Activated CD8-positive, alpha-beta memory T cell treated with anti-CD3 and anti-CD28 coated beads for 24 hours (primary cell): ENCODE measurements at places on chromosomes 6 and 20.

DNA sequence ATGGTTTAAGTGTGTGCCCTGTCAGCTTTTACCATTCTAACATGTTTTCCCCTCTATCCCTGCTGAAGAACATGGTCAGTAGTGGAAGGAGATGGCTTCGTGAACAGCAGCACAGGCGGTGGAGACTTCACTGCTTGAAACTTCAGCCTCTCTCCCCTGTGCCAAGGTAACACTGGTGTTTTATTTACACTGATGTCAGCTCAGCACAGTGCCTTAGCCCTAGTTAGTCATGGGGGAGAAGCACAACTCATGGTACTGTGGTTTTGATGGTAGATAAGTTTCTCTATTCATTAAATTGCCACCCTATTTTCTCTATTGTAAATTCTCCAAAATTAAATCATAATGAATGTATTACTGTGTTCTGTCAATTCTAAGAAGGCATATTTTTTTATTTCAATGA lies 56.6 kb downstream of the MTHFD1L start:
- DNase-seq: no peak

- DNase-seq: no peak
Measured at GRCh38 chr6:34324738-34325444, 67.6 kb downstream of the NUDT3 start.

GRCh38 chr6:133590814-133591213 lies 298.1 kb upstream of the TCF21 start:
- no peak for DNase-seq

DNA sequence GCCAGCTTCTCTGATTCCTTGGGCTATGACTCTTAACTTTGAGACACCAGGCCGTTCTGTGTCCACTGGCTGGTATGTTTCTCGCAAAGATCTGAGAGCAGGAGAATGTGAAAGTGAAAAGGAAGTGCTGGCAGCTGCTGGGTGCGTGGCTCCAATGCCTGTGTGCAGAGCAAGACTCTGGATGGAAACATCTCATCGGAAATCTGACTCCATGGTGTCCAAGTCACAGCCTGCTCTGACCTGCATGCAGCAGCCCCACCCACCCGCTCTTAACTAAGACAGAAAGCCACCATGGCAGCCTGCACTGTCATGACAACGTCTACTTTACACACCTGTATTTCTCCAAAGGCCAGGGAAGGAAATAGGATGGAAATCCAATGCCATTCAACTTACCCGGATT lies 66.3 kb upstream of the MPC1 start:
- DNase-seq: no peak

DNA sequence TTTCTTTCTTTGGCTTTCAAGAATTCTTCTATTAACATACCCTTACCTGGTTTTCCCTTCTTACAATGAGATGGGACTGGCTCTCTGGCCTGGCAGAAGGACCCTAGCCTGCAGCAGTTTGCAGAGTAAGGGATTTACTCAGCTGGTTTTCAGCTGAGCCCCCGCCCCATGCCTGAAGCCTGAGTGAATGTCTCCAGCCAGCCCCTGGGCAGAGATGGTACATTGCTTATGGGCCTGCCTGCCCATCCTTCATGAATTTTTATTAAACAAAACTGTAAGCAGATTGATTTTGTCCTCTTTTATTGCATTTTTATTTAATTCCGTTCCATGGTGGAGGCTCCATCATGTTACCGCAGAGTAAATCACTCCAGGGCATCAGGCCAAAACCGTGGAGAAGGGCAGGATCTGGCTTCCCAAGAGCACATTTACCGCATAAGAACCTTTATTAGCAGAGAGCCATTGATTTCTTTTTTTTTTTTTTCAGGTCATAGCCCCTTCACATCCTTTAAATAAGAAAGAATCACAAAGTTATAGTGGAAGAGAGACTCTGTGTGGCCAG lies 316.2 kb downstream of the DHX35 start:
- DNase-seq: no peak

DNA sequence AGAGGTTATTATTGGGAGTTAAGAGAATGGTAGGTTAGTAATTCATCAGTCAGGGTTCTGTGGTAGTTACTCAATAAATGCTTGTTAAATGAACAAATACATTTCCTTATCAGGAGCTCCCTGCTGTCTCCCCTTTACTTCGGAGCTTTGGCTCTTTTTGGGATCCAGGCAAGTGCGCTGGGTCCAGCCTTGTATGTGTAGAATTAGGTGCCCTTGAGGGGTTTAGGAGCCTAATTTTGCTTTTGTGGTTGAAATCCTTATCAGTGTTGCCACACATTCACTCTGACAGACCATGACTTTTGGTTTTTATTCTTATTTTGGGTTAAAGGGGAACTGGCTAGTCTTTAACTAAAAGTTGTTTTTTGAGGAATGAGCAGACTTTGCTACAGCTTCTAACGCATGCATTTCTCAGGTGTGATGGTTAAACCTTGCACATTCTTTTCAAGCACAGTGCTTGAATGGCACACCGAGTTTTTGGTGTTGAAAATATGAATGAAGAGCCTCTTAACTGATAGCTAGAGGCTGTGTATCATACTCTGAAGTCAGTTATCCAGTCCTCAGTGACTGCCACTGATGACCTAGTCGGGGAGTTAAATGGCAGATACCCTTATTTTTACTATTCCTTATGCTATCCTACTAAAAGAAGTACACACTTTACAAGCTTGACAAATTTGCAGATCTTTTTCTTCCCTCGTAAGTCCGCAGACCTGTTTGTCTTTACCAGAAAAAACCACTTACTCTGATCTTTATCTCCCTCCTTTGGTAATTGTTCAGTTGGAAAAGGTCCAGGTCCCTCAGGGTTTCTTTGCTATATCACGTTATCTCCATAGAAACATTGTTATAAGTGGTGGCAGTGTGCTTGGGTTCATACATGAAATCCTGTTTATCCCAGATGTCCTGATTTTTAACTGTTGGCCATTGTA lies 50.7 kb upstream of the PLCG1 start:
- no peak for DNase-seq

DNA sequence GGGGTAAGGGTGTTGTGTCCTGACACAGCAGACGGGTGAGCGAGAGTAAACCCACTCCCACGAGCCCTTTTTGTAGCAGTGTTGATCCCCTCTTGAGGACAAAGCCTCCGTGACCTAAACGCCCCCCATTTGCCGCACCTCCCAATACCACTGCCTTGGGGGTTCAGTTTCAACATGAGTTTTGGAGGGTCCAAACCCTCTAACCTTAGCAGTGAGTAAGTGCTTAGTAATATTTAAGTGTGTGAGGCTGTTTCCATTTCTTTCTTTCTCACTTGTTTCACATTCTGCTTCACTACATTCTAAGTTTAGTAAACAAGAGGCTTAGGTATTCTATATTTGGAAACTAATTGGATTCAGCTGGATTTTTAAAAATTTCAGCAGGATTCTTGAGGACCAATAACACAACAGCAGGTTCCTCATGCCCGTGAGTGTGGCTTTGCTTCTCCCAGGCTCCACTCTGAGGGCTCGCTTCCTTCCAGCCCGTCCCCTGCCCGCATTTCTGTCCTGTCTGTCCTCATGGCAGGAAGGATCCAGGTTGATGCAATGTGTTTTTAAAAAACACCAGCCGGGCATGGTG lies 41.2 kb downstream of the SNX9 start:
- DNase-seq: no peak

DNA sequence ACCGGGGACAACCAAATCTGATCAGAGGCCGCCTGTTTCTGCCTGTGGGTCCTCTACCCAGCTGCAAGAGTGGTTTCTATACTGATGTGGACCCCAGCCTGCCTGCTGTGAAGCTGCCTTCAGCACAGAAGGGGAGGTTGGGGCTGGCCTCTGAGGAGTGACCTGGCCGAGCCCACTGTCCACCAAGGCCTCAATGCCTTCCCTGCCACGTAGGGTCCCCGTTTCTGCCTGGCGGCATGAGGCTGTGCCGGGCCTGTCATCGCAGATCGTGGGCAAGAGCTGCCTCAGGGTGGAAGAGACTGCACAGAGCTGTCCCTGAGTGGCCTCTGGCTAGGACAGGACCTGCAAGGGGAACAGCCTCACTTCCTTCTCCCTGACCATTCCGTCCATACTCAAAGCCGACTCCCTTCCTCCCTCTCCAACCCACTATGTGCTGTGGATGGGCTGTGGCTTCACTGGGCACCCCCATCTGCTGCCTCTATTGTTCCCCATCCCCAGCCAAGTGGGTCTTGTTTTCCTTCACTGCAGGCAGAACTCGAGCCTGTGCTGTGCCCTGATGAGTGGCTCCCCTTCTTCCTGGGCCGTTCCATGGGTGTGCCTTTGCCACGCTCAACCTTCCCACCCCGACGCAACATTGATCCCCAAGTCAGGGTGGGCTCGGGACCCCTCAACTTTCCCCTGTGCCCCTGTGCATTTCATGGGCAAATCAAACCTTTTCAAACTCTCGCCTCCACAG lies 60.3 kb downstream of the ERMARD start:
- DNase-seq: peak; percentile 26

DNA sequence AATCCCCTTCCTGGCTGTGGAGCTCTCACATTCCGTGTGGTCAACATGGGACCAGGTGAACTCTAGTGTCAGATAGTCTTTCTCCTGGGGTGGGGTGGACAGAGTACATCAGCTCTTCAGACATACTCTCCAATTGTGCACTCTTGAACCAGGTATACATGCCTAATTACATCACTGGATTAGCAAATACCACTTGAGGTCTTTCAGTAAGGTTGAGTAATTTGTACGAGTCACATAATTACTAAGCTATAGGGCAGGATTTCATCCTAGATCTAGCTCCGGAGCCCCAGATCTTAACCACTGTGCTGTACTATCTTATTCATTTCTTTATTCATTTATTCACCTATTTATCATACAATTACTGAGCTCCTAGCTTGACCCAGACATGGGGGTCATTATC lies 821.3 kb downstream of the TFAP2A start:
- DNase-seq: no peak

- DNase-seq: no peak
Measured at GRCh38 chr6:97316978-97317377, 34.0 kb upstream of the MMS22L start.

GRCh38 chr6:8481727-8482126 lies 46.4 kb upstream of the SLC35B3 start:
- DNase-seq: no peak

GRCh38 chr6:100430962-100431361 lies 33.8 kb downstream of the SIM1 start:
- no peak for DNase-seq

GRCh38 chr6:134174672-134175531 lies 122.5 kb upstream of the SLC2A12 start:
- peak; percentile 99 for DNase-seq

DNA sequence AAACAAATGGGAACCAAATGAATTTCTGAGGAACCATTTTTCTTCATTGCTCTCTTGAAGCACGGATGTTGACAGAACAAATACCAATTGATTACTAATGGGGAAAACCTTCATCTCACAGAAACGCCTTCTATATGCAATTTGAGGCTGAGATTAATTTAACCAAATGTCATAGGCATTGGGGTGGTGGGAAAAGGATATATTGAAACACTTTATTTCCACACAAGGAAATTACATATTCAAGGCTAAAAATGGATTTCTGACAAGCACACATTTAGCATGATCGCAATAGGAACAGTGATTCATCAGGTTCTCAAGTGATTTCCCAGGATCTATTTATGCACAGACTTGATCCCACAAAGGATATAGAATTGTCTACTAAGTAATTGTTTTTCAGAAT lies 88.9 kb downstream of the COL12A1 start:
- no peak for DNase-seq

GRCh38 chr6:145483191-145483996 lies 251.9 kb downstream of the EPM2A start:
- no peak for DNase-seq

GRCh38 chr20:62874964-62875344 lies 13.3 kb upstream of the TCFL5 start:
- no peak for DNase-seq

- DNase-seq: no peak
Measured at GRCh38 chr6:109081026-109081425, 13.6 kb downstream of the SESN1 start.
